Tracheal epithelial cell (primary cell): ENCODE measurements at places on chromosomes 5 and 9. TPM values are rescaled to one million over a fixed set of nuclear protein-coding genes. Genes with fewer than 3 reads are reported as not detected.

Gene ANXA1
- 1,091 and 1,943 TPM in 2 replicates for total RNA-seq

Gene C5orf52
- total RNA-seq: not detected in 2 replicates

Gene SPAG8
- under 0.01 TPM in 1 of 2 replicates, not detected in the other for total RNA-seq

Gene LECT2
- not detected in 2 replicates for total RNA-seq
